ENCODE measurements at places on chromosomes 2 and 18. TPM values are rescaled to one million over a fixed set of nuclear protein-coding genes. Genes with fewer than 3 reads are reported as not detected.

DNA sequence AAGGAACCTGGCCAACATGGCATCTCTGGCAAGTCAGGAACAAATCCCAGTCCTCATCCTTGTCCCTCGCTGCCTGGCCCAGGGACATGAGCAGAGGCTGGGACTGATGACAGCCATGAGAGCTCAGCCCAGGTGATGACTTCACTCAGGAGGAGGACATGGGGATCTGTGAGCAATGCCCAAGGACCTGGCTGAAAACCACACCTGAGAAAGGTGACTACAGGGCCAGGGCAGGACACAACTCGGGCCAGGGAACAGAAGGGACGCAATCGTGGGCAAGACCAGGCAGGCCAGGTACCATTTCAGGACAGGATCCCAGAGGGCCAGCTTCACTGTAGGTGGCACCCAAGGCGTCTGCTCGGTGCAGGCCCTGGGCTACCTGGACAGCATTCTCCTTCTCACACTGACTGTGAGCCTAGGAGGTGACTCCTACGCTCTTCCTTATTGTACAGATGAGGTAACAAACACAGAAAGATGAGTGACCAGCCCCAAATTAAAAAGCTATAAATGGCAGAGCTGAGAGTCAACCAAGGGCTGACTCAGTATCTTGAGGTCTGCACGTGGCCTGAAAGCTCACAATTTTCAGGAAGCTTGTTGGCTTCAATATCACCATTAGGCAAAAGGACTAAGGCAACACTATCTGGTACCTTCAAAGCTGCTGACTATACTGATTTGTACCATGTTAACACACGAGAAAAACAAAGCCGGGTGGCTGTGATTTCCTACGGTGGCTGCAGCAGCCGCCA lies 141.1 kb downstream of the EIPR1 start:
- H3K36me3 ChIP-seq, result no peaks in the 10 kb centered on the region
- no peaks in the 10 kb centered on the region for H3K27me3 ChIP-seq
- no peak overlapping the region for H3K4me3 ChIP-seq
- DNase-seq, result no peak
- no peak overlapping the region for H3K27ac ChIP-seq
- H3K4me1 ChIP-seq, result peaks cover 34% of the 10 kb centered on the region

GRCh38 chr2:108640731-108641130 lies 78.6 kb upstream of the RANBP2 start:
- H3K4me3 ChIP-seq, result no peak overlapping the region
- no peaks in the 10 kb centered on the region for H3K27me3 ChIP-seq
- no peaks in the 10 kb centered on the region for H3K4me1 ChIP-seq
- no peak for DNase-seq
- H3K36me3 ChIP-seq, result no peaks in the 10 kb centered on the region

- H3K4me3 ChIP-seq, result no peak overlapping the region
- H3K27me3 ChIP-seq, result no peaks in the 10 kb centered on the region
- H3K4me1 ChIP-seq, result no peaks in the 10 kb centered on the region
- H3K36me3 ChIP-seq, result no peaks in the 10 kb centered on the region
- DNase-seq, result no peak
Measured at GRCh38 chr2:226362980-226363379, 436.6 kb downstream of the IRS1 start.

- H3K4me1 ChIP-seq, result peaks cover 6% of the 10 kb centered on the region
- H3K27ac ChIP-seq, result no peak overlapping the region
- H3K27me3 ChIP-seq, result no peaks in the 10 kb centered on the region
- H3K4me3 ChIP-seq, result no peak overlapping the region
- no peaks in the 10 kb centered on the region for H3K36me3 ChIP-seq
Measured at GRCh38 chr2:238139196-238140039, 950 bp downstream of the KLHL30 start.

Gene E2F6
- 3.1 TPM for polyA plus RNA-seq
